ENCODE measurements at places on chromosomes 1 and 21.

GRCh38 chr1:35264871-35265270, 3.6 kb upstream of the ZMYM4 start:
- no peak for DNase-seq

- peak; percentile 5 for DNase-seq
Measured at GRCh38 chr1:65339866-65340468, 30.6 kb downstream of the DNAJC6 start.

GRCh38 chr1:229617351-229618100, 8.4 kb downstream of the TAF5L start:
- no peak for DNase-seq

- DNase-seq, result no peak
Measured at GRCh38 chr1:52520148-52520547, 32.7 kb downstream of the TUT4 start.

DNA sequence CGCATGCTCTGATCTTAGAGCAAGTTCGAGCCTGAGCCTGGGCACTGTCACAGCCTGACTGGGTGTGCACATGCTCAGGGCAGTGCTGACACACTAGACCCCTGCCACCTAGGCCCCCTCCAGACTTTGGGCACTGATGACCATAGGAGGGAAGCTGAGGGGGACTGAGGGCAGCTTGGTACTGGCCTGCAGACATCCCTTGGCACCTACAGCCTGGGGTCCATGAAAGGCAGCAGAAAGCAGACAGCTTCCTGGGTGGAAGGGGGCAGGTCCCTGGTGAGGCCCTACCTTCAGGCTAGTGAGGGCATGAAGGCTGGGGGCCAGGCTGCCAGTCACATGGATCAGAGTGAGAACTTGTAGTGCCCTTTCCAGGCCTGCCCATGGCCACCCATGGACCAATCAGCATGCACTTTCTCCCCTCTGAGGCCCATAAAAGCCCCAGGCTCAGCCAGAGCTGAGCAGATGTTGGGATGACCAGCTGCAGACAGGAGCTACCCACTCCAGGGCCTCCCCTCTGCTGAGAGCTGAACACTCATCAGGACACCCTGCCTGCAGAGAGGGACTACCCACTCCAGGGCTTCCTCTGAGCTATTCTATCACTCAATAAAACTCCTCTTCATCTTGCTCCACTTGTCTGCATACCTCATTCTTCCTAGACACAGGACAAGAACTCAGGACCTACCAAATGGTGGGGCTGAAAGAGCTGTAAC, 680.8 kb downstream of the MATN1 start:
- DNase-seq, result no peak

DNA sequence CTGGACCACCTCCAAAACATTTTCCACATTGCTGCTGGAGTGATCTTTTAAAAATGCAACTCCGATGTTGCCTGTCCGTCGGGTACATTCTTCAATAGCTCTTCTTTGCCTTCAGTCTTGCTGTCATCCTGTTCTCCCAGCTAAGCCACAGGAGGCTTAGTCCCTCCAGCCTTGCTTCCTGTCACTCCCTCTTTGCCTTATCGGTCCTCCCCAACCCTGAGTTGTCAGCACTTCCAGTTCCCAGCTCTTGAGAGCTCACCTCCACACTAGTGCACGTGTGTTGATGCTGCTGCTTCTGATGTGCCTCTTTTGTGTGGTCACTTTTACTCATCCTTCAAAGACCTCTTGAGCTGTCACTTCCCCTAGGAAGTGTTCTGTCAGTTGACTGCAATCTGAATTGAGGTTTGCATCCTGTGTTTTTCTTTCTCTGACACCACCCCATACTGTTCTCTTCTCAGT, 15.3 kb downstream of the UCK2 start:
- no peak for DNase-seq

DNA sequence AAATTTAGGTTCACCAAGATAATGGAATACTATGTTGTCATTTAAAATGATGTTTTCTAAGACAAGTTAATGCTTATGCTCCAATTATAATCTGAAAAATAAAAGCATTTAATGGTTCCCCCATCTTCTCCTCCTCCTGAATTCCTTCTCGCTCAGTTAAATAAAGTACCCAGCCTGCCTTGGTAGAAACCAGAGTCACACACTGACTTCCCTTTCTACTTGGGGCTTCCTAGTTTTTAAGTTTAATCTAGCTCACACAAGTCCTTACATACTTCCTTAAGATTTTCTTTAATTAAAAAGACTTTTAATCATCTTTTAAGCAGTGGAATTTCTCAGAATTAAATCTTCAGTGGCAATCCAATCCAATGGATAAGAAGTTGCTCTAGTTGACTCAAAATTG, 32.9 kb downstream of the CD58 start:
- DNase-seq, result no peak

- DNase-seq, result no peak
Measured at GRCh38 chr21:41634211-41634694, 126.3 kb upstream of the TMPRSS2 start.

DNA sequence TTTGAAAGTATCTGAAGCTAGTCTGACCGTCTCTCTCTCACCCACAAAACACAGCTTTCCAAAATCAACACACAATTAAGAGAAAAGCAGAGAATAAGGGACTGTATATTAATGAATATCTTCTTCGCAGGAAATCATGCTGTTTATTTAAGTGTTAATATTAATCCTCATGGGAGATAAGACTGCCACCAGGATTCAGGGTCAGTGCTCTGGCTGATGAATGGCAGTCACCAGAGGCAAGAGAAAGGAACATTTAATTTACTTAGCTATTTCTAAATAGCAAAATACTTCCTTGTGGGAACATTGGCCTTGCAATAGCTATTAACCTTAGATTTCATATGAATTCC, 2.2 kb downstream of the SCYL3 start:
- DNase-seq, result no peak

DNA sequence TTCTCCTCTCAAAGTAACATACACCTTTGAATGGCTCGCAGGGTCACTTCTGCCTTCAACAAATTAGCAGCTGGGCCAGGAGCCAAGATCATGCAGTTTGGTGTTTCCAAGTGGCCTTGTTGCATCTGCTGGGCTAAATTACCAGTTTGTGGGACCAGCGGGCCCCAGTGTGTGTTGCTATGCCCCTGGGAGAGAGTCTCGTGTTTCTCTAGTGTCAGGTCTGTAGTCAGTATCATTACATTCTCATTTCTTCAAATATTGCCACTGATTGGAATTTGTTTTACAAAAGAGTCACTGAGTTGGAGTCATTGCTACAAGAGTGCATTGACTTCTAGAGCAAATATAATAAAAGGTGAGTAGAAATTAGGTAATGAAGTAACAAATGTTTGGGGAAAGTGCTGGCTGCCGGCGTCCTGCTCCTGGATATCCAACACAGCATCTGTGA, 35.5 kb downstream of the RHOU start:
- DNase-seq, result no peak

DNA sequence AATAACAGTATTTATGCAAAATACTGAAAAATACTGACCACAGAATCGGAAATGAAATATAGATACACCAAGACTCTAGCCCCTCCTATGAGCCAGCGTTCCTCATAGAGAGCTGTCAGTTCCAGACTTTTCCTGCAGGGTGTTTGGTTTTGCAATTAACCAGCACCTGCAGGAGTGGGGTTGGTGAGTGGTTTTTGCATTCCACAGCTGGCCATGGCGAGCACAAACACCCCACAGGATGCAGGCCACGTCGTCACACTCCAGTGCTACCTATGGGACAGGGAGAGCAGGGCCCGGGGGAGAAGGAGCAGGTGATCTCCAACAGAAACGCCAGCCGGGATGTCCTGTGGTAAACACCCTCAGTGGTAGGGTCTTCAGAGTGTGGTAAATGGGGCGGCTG, 94.1 kb downstream of the ERG start:
- DNase-seq, result no peak

DNA sequence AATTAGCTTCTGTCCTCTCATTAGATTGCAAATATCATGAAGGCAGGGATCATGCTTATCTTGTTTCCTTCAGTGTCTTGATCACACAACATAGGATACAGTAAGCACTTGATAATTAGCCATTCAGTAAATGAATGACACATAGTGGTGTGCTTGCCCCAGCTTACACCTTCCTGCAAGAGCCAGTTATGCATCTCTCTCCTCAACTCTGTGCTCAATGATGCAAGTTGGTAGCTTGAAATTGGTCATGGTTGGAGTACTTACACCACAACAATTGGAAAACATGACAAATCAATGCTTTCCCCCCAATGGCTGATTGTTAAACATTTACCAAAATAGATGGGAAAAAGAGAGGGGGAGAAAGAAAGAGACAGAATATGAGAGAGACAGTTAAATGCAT, 129.2 kb downstream of the NUF2 start:
- no peak for DNase-seq

GRCh38 chr21:26813426-26813998, 31.7 kb downstream of the ADAMTS1 start:
- no peak for DNase-seq

GRCh38 chr1:156489166-156489934, 11.2 kb downstream of the MEF2D start:
- no peak for DNase-seq

- DNase-seq, result no peak
Measured at GRCh38 chr1:101407505-101408211, 170.8 kb downstream of the S1PR1 start.
